ENCODE measurements at places on chromosomes 3 and 15.

DNA sequence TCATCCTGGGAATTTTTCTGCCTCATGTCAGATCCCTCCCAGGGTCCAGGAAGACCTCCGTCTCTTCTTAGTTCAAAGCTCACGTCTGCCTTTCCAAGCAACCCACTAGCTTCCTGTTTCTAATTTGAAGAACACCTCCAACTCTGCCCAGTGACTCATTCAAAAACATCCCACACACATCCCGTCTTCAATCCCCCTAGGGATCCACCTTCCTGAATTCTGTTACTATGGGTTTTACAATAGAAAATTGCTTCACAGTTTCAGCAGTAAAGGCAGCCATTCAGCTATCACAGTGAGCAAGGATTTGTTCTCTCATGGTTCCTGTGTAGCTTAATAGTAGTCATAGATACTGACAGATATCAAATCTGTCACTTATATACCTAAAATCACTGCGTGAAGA is 308.3 kb upstream of the CCDC54 start:
- DNase-seq = no peak

DNA sequence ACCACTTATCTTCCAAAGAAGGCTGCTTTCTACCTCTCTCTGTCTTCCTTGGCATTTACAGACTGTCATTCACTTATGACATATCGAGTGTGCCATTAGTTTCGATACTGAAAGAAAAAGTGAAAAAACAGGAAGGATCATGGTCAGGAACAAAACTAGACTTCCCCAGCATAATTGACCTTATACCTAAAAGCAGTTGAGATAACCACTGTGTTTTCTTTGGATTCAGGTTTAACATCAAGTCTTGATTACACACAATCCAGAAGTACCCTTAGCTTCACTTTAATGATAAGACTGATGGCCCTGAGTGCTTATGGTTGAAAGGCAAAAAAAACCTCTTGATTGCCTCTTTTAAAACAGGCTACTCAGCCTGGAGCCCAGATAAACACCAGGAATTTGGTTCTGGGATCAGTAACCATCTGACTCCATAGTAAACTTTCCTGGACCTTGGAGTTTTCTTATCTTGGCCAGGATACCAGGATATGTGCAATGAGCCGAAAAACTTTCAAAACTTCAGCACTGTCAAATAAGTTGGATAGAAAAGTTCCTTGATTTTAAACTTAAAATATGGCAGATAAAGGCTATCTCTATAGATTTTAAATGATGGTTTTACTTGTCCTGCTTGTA is 5.0 kb upstream of the UACA start:
- no peak for DNase-seq

GRCh38 chr3:106609666-106610301 is 741.0 kb upstream of the CBLB start:
- peak; percentile 51 for DNase-seq

GRCh38 chr3:71191031-71191482 is 392.5 kb downstream of the FOXP1 start:
- DNase-seq = no peak

DNA sequence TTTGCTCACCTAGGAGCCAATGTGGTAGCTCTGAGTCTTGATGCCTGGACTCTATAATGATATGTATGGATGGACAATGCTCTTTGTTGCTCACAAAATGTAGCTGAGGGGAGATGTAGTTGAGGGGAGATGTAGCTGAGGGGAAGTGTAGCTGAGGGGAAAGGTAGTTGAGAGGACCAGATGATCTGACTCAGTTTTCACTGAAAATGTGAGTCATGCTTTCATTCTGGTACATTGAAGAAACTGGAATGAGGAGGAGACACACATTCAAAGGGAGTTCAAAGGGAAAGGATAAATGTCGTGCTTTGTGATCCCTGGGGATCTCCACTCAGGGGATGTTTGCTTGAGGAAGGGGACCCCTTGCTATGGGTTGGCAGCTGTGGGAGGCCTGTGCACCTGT is 302.9 kb upstream of the TRIM42 start:
- no peak for DNase-seq

- DNase-seq = no peak
Observed at GRCh38 chr15:71278989-71279756, 163.9 kb downstream of the THSD4 start.

GRCh38 chr3:385151-385550 is 188.6 kb downstream of the CHL1 start:
- DNase-seq = no peak

DNA sequence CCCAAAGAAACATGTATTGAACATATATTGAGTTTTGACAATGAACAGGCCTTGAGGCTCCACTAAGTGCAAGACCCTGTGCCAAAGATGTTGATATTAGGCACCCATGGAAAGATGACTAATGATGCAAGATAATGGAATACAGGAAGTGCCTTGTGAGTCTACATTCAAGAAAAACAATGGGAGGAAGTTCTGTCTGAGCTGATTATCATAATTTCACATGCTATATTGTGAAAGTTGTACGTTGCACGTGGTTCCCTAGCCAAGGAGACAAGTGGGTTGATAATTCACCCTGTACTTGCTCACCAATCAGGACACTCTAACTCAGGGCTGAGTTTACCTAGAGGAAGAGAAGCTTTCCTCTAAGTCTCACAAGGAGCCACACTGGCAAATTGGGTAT is 186.9 kb upstream of the STAC start:
- DNase-seq = no peak

DNA sequence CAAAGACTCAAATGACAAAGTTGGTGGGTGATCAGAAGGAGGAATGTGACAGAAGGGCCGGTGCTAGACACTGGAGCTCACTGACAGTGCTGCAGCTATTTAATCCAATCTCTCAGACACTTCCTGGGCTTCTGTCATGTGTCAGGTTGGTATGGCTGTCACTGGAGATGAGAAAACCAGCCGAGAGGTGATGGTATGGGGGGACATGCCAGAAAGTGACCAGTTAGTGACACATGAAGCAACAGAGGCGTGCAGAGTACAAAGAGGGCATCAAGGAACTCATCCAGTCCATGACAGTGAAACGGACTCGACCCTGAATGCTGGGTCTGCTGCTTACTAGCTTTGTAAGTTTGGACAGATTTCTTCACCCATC is 219.5 kb downstream of the CADPS start:
- DNase-seq = no peak

- DNase-seq = no peak
Observed at GRCh38 chr3:119340014-119340413, 45.8 kb downstream of the ARHGAP31 start.

GRCh38 chr3:171163101-171164066 is 136.9 kb upstream of the SLC2A2 start:
- DNase-seq = no peak

- DNase-seq = no peak
Observed at GRCh38 chr3:126261037-126261436, 80.7 kb upstream of the ALDH1L1 start.

- no peak for DNase-seq
Observed at GRCh38 chr3:124352149-124352539, 360.2 kb upstream of the ROPN1 start.
